Activated CD4-positive, alpha-beta T cell treated with anti-CD3 and anti-CD28 coated beads, Interleukin-2, amount 50 U/mL, for 48 hours (primary cell): ENCODE measurements at places on chromosomes 1 and 21.

GRCh38 chr1:224405604-224405970 is 29.0 kb downstream of the WDR26 start:
- DNase-seq = no peak

DNA sequence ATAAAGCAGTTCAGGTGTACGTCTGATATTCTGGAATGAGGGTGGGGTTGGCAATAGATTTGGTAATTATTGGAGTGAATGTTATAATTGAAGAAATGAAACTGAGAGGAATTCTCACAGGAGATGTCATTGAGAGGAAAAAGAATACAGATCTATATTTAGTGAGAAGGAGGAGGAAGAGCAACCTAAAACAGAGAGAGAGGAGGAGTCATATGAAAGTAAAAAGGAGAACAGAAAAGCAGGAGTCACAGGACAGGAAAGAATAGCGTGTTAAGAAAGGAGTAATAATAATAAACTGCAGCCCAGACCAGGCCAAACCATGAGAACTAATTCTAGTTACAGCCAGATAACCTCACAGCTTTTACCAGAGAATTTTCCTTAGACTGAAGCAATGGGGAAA is 62.7 kb upstream of the MROH9 start:
- DNase-seq = no peak

DNA sequence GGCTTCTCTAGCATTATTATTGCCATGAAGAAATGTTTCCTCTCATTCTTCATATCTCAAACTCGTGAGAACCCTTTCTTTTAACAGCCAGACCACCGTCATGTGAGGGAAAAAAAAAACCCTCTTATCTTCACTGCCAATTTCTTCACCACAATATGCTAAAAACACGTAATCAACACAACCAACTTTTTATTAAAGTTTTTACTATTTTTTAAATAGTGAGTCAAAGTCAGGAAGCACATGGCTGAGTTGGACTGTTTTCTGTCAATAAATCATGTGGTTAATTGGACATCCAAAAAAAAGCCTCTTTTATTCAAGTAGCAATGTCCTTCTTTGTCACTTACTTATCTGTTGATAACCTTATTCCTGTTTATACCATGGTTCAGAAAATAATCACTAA is 55.9 kb upstream of the SAMD13 start:
- no peak for DNase-seq

GRCh38 chr1:229874136-229874535 is 192.9 kb upstream of the GALNT2 start:
- no peak for DNase-seq
